ENCODE measurements at places on chromosomes 7 and 10. TPM values are rescaled to one million over a fixed set of nuclear protein-coding genes. Genes with fewer than 3 reads are reported as not detected.

- DNase-seq, result no peak
Observed at GRCh38 chr7:135856356-135857144, 107.9 kb upstream of the FAM180A start.

GRCh38 chr7:91814189-91814588, 66.3 kb downstream of the MTERF1 start:
- DNase-seq, result no peak

Gene MRLN
- not detected for total RNA-seq

- DNase-seq, result no peak
Observed at GRCh38 chr10:101236376-101237080, 7.3 kb upstream of the LBX1 start.

- no peak for DNase-seq
Observed at GRCh38 chr10:74418285-74418872, 267.4 kb downstream of the ADK start.

DNA sequence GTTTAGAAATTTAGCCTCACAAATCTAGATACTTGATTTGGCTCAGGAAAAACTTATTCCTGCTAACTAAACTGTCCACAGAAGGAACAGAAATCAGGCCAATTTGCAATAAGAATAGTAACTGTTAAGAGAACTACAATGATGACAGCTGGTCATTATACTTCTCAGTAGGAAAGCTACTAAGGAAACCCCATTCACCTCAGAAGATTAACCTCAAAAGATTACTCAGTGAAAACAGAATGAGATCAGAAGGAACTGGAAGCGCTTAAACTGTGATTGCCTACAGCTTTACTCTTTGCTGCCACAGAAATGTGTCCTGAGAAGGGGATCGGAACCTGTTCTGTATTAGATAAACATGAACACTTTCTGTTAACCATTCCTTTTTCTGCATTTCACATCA, 24.3 kb upstream of the DNAJB12 start:
- no peak for DNase-seq

- no peak for DNase-seq
Observed at GRCh38 chr7:36044101-36044892, 108.8 kb upstream of the EEPD1 start.

GRCh38 chr10:5283305-5284158, 81.2 kb upstream of the UCN3 start:
- DNase-seq, result no peak

DNA sequence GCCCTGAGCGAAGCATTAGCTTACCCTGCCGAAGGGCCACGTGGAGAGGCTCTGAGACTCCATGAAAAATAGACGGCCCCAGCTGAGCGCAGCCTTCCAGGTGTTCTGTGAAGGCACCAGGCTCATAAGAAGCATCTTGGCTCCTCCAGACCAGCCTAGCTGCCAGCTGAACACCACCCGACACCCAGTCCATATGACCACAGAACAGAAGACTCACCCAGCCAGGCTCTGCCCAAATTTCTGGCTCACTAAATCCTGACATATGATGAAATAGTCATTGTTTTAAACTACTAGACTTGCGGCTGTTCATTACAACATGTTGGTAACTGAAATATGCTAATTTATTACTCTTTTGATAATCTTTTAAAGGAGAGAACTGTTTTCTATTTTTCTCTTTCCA, 99.5 kb upstream of the ABI1 start:
- no peak for DNase-seq

Gene MMRN2
- total RNA-seq, result 77.6 TPM

DNA sequence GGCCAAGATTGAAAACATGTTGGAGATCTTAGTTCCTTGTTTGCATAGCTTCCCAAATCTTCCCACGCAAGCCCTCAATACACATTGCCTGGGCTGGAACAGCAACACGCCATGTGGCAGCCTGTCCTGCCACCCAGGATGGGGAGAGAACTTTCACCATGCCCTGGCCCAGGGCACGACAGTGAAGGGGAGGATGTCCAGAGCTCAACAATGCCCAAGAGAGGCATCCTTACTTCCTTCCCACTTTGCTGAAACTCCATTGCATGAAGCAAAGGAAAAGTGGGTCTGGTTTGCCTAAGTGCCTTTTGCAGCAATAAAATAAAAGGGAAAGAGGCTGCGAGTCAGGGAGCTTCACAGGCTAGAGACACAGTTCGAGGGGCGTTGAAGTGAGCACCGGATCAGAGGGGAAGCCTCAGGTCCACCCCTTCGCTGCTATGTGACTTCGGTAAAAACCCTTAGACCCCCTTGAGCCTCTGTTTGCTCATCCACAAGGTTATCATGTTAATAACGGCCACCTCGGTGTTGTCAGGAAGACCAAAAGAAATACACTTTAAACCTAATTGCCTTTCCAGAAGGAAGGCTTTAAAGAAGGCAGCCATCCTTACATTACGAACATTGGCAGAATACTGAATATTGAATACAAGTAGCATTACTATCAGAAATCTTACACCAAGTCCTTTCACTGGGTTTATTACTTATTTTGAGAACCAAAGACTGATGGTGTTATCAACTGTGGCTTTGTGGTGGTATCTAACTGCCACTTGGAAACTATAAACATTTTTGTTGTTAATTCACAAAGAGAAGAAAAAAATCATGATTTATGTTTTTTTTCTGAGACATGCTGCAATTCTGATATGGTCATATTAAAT, 133.3 kb downstream of the ICA1 start:
- no peak for DNase-seq

- DNase-seq, result no peak
Observed at GRCh38 chr7:55177589-55178261, 158.9 kb downstream of the EGFR start.

DNA sequence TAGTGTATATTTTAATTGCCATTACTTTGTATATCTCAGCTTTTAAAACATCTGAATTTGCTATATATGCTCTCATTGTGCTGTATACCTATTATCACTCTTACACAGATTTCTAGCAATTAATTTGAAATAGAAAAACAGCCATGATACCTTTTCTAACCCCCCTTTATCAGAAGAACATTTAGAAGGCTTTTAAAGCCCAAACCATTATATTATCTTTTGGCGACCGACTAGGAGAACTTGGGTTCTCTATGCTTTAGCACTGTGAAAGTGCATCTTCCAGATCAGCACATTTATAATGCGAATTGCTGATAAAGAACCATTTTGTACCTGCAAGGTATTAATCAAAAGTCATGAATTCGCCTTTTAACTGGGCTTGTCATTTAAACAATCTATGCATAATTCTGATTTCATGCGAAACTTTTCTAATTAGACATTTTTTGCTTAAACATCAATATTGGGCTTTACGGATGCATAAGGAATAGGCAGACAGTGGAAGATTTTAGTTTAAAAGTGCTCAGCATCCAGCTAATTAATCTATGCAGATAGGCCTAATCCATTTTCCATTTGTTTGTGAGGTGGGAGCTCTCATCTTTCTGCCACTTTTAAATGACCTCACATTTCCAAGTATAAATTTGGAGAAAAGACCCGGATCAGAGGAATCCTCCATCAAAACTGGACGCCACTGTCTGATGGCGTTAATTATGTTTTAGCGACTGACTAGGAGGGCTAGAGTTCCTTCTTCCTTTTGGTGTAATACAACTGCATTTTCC, 1.2 kb upstream of the MLLT10 start:
- no peak for DNase-seq

DNA sequence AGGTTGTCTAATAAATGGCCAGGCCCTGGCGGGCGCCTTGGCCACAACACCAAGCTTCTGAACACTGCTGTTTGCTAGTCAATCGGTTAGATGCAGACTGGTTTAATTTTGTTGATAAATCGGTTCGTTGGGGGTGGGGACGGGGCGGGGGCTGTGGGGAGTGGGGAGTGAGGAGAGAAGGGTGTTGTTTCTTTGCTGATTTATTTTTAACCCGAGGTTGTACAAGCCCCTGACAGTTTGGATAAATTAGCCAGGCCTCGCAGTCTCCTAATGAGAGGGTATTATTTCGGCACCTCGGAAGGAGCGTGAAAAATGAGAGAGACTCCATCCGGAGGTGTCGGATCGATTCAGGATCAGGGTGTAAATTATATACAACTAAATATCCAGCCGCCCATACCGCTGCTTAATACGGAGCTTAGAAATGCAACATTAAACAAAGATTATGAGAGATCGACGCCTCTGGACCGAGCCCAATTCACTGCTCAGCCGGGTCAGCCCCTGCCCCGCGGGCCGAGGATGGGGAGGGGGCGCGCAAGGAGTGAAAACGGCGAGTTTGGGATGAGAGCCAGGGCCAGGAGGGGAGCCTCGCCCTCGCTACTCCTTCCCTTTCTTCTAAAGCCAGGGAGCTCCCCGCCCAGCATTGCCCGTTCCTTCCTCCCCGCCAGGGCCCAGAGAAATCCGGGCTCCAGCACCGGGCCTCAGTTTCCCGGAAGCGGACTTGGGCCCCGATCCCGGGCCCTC, 8.0 kb downstream of the UNCX start:
- DNase-seq, result no peak

Gene BLNK
- total RNA-seq, result 5.5 TPM

GRCh38 chr7:140229101-140229525, 52.3 kb upstream of the KDM7A start:
- DNase-seq, result no peak

GRCh38 chr10:55232553-55232952, 431.5 kb upstream of the PCDH15 start:
- DNase-seq, result no peak

DNA sequence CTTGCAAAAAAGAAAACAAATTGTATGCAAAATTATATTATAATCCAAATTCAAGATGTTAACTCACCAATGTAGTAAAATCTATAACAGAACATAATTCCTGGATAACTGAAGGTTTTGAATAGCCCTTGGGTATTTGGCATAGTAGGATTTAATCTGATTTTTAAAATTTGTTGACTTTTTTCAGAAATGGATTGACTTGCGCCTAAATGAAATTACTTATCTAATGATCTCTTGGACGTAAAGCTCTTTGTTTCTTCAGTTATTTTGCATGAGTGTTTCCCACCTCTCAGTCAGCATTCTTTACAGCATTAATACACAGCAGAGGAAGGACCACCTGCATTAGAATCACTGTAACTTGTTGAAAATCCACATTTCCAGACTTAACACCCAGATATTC, 169.6 kb downstream of the SEPTIN7 start:
- no peak for DNase-seq

Gene EPDR1
- 4.9 TPM for total RNA-seq

- DNase-seq, result no peak
Observed at GRCh38 chr7:46156853-46157252, 235.8 kb upstream of the IGFBP3 start.

- DNase-seq, result no peak
Observed at GRCh38 chr10:44393834-44394547, 9.1 kb upstream of the CXCL12 start.

DNA sequence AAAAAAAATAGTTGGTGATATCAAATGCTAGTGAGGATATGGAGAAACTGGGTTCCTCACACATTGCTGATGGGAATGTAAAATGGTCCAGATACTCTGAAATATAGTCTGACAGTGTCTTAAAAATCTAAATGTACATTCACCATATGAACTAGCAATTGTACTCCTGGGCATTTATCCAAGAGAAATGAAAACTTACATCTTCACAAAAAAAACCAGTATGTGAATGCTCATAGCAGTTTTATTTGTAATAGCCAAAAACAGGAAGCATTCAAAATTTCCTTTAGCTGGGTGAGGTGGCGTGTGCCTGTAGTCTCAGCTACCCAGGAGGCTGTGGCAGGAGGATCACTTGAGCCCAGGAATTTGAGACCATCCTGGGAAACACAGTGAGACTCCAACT, 2.1 kb upstream of the SSC4D start:
- DNase-seq, result no peak

DNA sequence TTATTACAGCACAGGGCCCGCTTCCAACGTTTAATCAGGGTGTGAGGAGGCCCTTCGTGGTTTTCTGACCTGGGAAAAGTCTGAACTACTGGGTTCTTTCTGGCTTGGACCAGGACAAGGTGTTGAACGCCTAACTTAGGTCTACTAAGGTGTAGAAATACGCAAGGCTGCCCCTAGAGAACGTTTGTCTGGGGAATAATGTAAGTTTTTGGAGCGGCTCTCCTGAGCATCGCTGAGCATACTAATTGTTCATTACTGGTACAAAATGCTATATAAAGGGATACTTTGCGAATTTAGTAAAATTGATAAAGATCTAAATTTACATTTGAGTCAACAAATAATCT, 32.4 kb upstream of the TOMM7 start:
- DNase-seq, result no peak

DNA sequence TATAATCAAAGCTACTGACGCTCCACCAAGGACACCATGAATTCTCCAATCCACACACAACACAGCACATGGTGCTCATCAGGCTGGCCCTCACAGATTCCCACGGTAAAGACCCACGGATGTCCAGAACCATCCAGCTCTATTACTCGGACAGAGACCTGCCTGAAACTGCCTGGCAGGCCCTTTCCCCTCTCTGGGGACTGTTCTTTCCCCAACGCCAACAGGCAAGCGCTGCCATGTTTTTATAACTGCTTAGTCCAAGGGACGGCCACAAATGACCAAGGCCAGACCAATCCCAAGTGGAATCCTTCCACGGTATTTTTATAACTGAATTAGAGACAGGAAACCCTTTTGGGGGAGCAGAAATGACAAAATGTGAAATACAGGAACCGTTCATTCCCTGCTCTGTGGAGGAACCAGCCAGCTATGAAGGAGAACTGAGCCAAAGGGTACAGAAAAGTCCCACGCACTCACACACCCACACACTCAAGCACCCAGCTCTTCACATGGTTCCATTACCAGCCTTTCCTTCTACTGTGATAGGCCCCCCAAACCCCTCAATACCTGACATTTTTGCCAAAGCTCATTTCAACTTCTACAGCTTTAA, 4.1 kb downstream of the PIP4K2A start:
- DNase-seq, result no peak

Gene OPALIN
- total RNA-seq, result not detected

Gene STAMBPL1
- 35.8 TPM for total RNA-seq

Gene KLHL7
- total RNA-seq, result 27.1 TPM

DNA sequence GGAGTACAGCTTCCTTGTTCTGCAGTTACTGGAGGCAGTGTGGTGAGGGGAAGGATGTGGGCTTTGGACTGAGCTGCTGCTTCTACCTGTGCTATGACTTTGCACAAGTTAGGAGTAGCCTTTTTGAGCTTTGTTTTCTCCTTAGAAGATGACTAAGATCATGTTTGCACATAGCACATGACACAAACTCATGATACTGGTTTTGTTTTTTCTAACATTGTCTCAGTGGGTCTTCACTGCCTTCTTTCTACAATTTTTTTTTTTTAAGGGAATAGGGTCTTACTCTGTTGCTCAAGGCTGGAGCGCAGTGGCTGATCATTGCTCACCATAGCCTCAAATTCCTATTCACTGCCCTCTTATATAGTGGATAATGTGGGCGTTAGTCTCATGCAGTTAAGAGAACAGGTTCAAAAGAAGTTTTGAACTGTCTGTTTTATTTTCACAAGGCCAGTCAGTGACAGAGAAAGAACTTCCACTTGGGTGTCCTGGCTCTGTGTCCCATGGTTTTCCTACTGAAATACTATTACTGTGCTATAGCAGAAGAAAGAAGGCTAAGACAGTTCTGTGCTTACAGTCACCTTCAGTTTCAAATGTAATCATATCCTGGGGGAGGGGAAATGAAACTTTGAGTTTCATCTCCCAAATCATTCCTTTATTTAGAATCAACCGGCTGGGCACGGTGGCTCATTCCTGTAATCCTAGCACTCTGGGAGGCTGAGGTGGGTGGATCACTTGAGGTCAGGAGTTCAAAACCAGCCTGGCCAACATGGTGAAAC, 72.0 kb downstream of the KAT6B start:
- no peak for DNase-seq

GRCh38 chr10:60021361-60021760, 115.0 kb upstream of the CCDC6 start:
- no peak for DNase-seq

GRCh38 chr10:28684986-28685580, 7.8 kb downstream of the BAMBI start:
- no peak for DNase-seq

Measured in suprapubic skin (tissue), 4 donors.